ENCODE measurements at places on chromosomes 11 and 22. TPM values are rescaled to one million over a fixed set of nuclear protein-coding genes. Genes with fewer than 3 reads are reported as not detected.

The MRGPRX3 gene
- not detected for total RNA-seq

The CYTH4 gene
- total RNA-seq = 0.94 TPM

The TNNI2 gene
- total RNA-seq = not detected

The CCDC86 gene
- 84.9 TPM for total RNA-seq

The HTR3A gene
- total RNA-seq = not detected

The OR10A4 gene
- total RNA-seq = not detected

The C22orf31 gene
- total RNA-seq = not detected

The APOA4 gene
- total RNA-seq = not detected

The KRTAP5-6 gene
- total RNA-seq = not detected

The LGALS1 gene
- 1,281 TPM for total RNA-seq

The TRIM51 gene
- total RNA-seq = not detected

The DNAJB7 gene
- total RNA-seq = not detected

The GGTLC3 gene
- not detected for total RNA-seq

The NFRKB gene
- total RNA-seq = 11.2 TPM

All from A549 treated with RU486 at 1 μM for 4 hours (cell line).